Stimulated activated CD8-positive, alpha-beta memory T cell treated with anti-CD3 and anti-CD28 coated beads, Interleukin-12 subunit alpha, Interleukin-12 subunit beta, amount 100 ng/mL, for 4 hours (primary cell): ENCODE measurements at places on chromosomes 3 and 15.

DNA sequence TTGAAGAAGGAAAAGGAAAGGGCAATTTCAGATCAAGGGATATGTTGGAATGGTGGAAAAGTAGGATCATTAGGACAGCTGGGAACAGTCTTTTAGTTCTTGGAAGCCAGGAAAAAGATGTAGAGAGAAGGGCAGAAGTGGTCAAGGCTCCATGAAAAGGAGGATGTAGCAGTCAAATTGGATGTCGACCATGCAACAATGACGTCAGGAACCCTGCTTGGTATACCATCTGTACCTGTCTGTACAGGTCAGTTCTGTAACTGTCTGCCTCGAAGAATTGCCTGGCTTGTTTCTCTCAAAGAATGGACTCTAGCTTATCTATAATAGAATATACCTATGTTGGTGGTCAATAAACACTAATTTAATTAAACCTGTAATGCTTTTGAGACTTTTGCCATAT is 157.8 kb upstream of the SGO1 start:
- DNase-seq: no peak

GRCh38 chr3:170560296-170560695 is 25.6 kb downstream of the SLC7A14 start:
- no peak for DNase-seq

DNA sequence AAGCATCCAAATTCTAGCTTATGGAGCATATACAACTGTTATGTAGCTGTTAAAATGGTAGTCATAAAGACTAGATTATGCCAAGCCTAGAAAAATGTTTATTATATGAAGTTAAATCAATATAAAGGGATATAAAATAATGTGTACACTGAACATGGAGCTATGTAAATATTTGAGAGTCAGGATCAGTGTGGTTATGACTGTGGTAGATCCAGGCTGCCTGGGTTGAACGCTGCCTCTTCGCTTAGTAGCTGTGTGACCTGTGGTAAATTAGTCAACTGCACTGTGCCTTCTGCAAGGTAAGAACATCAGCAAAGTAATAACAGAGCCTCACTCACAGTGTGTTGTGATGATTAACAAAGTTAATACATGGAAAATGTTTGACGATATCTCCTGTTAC is 212.2 kb downstream of the RBMS3 start:
- no peak for DNase-seq

DNA sequence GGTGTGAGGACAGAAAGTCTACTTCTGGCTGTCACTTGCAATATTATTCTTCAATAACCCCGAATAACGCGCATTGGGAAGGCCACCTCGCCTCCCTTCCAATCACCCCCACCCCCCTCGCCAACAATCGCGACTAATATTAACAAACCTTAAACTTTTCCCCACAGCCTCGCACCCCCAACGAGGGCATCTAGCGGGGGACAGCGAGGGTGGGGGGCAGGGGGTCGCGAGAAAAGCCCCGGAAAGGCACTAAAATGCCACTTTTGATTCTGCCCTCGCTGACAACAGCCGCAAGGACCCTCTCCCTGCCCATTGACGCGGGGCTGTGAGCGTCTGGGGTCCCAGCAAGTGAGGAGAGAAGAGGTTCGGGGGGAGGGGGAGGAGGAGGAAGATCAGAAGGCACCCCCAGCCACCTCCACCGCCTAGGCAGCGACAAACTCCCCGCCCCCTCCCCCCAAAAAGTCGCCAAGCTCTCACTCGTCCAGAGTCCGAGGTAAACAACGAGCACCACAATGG is 868 bp downstream of the SATB1 start:
- no peak for DNase-seq

- no peak for DNase-seq
Measured at GRCh38 chr3:98048586-98048985, 13.5 kb upstream of the GABRR3 start.

GRCh38 chr3:65897766-65898165 is 141.0 kb downstream of the MAGI1 start:
- DNase-seq: no peak

GRCh38 chr3:46930945-46931403 is 45.6 kb downstream of the CCDC12 start:
- no peak for DNase-seq

- no peak for DNase-seq
Measured at GRCh38 chr15:62782896-62783295, 259.7 kb upstream of the TPM1 start.

GRCh38 chr3:140585828-140586227 is 92.0 kb upstream of the TRIM42 start:
- no peak for DNase-seq

DNA sequence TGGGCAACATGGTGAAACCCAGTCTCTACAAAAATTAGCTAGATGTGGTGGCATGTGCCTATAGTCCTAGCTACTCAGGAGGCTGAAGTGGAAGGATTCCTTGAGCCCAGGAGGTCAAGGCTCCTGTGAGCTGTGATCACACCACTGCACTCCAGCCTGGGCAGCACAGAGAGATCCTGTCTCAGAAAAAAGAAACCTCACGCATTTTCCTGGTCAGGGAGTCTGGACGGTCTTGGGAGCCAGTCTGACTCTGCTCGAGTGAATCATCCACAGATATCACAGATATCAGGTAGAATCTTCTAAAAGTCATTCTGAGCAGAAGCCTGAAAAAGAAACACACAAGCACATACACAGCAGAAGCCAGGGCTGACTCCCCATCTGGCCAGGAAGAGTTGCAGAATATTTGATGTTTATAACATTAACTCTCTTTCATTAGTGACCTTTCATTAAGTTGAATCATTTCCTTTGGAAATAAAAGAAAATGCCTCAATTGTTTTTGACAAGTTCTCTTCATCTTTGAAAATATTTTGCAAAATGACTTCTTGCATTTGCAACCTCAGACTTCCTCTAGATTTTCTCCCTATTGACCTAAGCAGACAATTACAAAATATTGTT is 56.5 kb upstream of the ABHD17C start:
- DNase-seq: no peak

GRCh38 chr3:155026999-155027591 is 53.0 kb upstream of the MME start:
- DNase-seq: no peak

DNA sequence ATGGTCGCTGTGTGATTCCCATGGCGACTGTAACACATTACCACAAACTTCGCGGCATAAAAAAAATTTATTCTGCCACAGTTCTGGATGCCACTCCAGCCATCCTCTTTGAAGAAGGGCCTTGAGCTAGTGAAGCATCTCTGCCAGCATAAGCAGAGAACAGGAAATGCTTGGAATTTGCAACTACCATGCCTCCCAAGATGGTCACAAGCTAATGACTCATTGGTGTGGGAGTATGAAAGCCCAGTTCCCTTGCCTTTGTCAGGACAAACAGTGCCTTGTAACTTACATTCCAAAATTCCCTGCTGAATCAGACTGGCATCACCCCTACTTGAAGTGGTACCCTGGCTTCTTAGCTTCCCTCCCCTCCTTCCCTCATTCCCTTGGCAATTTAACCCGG is 129.7 kb downstream of the PROS1 start:
- DNase-seq: no peak

- DNase-seq: no peak
Measured at GRCh38 chr15:52559575-52559974, 9.3 kb downstream of the ARPP19 start.

DNA sequence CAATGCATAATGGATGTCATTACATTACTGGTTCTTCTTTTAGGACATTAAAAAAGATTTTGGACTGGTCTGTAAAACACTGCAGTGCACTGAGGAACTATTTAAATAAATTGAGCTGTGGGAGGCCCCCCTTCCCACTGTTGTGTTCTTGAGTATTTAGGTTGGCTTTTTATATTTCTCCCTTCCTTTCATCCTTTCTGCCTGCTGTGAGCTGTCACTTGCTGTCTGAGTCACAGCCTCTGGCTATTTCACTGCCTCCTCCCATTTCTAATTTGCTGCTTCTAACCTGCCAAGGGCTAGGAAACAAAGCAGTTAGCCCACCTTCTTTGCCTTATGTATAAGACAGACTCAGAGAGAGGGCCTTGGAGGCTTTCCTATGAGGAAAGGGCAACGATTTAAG is 89.0 kb upstream of the FNDC3B start:
- no peak for DNase-seq

- DNase-seq: no peak
Measured at GRCh38 chr15:40006646-40007045, 32.3 kb downstream of the SRP14 start.

- DNase-seq: no peak
Measured at GRCh38 chr3:177589911-177590381, 392.7 kb upstream of the TBL1XR1 start.

- DNase-seq: no peak
Measured at GRCh38 chr3:177687291-177687690, 490.0 kb upstream of the TBL1XR1 start.

DNA sequence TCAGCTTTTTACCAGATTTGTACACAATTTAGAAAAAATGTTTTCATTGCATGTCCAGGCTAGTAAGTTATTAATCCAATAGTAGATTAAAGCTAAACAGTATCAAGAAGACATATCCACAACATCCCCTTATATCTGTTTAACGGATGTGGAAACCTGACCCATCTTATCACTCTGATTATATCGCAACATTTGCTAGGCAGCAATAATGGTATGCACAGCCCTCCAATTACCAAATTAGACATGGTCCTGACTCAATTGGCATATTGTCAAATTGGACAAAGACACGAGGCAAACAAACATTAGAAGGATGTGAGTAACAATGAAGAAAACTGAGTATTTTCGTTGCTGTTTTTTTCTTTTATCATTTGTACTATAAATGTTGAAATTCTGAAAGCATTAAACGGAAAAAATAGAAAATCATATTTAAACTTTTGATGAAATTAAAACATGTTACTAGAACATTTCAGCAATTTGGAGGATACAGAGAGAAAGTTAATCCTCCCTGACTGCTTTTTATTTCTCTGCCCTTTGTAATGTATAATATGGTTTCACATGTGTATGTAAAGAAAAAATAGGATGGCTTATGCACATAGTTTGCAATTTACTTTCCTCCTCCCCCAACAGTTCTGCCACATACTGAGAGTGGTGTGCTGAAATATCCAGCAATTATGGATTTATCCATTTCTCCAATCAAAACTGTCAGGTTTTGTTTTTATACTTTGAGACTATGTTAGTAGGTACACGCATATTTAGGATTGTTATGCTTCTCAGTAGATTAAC is 633.7 kb downstream of the ZIC1 start:
- DNase-seq: no peak

DNA sequence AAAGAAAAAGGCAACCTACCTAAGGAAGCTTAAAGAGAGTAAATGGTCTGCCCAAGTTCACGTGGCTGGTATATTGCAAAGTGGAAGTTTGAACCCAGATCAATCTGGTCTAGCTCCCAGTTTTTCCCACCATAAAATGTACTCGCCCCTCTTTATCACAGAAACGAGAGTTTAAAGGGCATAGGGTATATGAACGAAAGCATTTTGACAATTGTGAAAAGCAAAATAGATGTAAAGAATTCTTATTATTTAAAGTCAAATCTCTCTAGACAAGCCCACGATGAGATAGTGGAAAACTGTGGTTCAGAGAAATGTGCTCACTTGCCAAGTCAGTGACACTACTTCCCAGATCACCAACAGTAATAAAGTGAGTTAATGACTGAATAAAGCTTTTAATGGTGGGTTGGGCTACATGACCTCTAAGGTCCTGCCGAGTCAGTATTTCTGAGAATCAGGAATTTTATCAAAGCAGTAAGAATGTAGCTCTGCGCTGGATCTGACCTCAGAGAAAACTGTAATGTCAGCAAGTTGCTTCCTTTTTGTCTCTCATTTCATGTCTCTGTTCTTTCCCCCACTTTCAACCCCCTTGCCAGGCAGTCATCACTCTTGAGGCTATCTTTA is 23.3 kb upstream of the NEO1 start:
- DNase-seq: no peak

GRCh38 chr3:140726066-140726465 is 48.2 kb downstream of the TRIM42 start:
- no peak for DNase-seq

- DNase-seq: no peak
Measured at GRCh38 chr3:29181872-29182271, 99.0 kb upstream of the RBMS3 start.

GRCh38 chr3:140206196-140207040 is 271.4 kb downstream of the CLSTN2 start:
- DNase-seq: no peak

DNA sequence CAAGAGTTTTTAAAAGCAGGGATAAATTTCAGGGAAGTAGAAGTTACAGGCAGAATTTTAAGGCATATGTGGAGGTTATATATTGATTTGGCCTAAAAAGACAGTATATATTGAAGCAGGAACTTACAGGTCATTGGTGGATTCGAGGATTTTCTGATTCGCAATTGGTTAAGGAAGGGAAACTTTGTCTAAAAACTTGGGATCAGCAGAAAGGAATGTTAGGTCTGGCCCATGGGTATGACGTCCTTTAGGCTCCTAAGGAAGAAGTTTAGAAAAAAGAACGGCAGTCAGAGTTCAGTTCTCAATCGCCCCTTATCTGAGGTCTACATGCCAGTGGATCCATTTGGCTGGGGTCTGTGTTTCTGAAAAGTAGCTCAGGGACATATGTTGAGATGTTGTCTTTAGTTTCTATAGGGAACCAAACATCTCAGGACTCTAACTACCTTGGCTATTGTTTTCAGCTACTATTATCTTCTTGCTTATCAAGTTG is 33.2 kb upstream of the ACP3 start:
- DNase-seq: no peak

DNA sequence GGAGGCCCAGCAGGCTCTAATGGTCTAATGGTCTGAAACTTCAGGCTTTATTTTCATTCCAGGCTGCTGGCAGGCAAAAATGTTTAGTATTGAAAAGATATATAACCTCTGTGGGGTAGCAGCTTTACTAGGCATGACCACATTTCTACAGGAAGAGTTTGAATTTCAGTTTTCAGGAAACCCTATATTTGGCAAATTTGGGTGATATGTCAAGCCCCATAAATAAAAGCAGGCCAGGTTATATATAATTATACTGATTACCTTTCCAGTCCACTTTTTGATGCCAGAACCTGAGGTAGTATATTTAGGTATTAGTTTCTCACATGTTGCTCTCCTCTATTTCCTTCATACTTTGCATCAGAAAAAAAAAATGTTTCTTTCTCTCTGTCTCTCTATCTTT is 37.2 kb upstream of the PHLDB2 start:
- DNase-seq: no peak

DNA sequence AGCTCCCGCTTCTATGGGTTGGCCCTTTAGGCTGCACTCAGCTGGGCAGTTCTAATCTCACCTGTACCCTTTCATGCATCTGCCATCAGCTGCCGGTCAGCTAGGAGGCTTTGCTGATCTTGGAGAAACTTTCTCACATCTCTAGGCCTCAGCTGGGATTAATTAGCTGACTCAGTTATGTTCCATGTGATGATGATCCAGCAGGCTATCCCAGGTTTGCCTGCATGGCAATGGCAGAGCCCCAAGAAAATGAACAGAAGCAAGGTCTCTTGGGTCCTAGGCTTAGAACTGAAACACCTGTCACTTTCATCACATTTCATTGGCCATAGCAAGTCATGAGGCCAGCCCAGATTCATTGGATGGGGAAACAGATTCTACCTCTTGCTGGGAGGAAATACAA is 304.6 kb upstream of the TBC1D5 start:
- no peak for DNase-seq

GRCh38 chr3:108017587-108017986 is 73.2 kb downstream of the CD47 start:
- no peak for DNase-seq

- DNase-seq: no peak
Measured at GRCh38 chr3:139317215-139317614, 26.6 kb upstream of the MRPS22 start.
